ENCODE measurements at places on chromosomes 16 and 17.

GRCh38 chr16:17538927-17539326 lies 68.2 kb upstream of the XYLT1 start:
- DNase-seq, result no peak

GRCh38 chr17:10803350-10803749 lies 549 bp downstream of the TMEM238L start:
- no peak for DNase-seq

- no peak for DNase-seq
These were observed 287.4 kb downstream of the SEC14L1 start for GRCh38 chr17:77428020-77428748.

DNA sequence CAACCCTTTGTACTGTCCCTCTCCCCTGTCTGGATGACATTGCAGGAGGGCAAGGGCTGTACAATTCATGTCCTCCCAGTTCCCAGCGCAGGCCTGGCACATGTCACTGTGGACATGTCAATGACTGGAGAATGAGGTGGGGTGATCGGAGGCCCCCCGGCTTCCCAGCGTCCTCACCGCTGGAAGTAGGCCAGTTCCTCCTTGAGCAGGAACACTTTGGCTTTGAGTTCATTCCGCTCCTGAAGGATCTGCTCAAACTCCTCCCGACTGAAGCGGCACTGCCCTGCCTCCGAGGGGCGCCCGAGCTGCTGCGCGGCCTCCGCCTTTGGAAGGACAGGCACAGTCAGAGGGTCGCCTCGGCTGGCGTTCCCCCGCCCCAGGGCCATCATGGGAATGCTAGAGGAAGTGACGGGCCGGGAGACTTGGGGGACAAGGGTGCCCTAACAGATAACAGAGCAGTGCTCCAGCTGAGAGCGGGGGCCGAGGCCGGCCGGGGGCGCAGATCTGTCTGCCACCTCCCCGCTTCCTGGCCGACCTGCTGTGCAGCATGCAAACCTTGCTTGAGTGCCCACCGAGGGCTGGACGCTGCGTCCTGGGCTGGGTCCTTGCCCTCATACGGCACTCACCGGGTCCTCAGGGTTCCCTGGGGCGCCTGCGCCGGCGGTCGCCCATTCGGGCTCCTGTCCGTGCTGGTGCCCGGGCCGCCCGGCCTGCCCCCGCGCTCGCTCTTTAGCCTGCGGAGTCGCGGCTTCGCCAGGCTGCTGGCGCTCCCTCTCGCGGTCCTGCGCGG lies 1.3 kb downstream of the RILP start:
- no peak for DNase-seq

- DNase-seq, result no peak
These were observed 15.3 kb downstream of the NLK start for GRCh38 chr17:28057731-28058246.

DNA sequence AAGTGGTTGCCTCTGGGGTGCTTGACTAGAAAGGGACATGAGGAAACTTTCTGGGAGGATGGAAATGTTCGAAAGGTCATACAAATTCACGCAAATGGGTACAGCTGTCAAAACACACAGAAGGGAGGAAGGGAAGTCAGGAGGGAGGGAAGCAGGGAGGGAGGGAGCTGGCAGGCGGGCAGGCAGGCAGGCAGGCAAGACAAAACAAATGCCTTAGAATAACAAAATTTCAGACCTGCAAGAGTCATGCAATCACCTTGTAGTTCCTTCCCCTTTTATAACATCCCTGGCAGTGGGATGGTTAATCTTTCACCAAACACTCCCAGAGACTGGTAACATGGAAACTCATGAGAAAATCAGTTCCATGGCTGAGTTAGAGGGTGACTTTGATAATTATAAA lies 189.2 kb downstream of the STX8 start:
- no peak for DNase-seq

DNA sequence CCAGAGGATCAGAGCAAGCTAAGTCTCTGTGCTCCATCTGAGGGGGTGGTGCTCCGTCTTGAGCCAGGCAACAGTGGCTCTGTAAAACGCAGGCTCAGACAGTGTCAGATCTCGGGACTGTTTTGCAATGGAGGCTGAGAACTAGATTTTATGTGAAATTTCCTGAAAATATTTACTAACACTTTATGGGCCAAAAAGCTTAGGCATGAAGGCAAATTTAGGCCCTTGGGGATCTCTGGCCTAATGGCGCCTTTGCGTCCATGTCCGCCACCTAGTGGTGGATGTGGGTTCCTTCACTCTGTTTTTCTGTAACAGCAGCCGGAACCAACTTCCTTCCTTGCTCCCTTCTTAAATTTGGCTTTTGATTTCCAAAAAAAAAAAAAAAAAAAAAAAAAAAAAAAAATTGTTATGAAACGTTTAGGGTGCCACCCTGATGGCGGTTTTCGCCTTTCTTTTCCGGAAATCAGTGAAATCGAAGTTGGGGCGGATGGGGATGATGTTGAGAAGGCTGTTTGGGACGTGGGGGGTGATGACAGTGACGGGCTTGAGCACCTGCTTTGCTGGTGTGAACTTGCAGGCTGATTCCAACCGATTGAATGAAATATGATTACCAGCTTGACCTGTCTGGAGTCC lies 14.0 kb upstream of the ELAC2 start:
- DNase-seq, result no peak
